CD4-positive, alpha-beta T cell treated with Interleukin-15 for 1 hour (primary cell): ENCODE measurements at places on chromosomes 7 and 10.

DNA sequence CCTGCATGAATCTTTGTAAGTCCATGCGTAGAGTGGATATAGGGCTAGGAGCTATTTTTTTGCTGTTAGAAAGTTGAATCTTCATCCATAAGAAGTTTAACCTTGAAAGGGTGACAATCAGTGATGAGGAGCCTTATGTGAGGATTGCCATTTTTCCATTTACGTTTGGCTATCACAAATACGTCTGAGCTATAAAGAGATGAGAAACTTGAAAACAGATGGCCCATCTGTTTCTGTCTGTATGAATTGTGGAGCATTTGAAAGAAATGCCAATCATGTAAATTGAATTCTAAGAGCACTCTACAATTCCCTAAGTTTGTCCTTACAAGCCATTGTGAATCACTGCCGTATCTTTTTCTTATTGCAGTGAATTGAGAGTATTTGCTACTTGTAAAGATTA lies 169.8 kb upstream of the TEX47 start:
- no peak for DNase-seq

DNA sequence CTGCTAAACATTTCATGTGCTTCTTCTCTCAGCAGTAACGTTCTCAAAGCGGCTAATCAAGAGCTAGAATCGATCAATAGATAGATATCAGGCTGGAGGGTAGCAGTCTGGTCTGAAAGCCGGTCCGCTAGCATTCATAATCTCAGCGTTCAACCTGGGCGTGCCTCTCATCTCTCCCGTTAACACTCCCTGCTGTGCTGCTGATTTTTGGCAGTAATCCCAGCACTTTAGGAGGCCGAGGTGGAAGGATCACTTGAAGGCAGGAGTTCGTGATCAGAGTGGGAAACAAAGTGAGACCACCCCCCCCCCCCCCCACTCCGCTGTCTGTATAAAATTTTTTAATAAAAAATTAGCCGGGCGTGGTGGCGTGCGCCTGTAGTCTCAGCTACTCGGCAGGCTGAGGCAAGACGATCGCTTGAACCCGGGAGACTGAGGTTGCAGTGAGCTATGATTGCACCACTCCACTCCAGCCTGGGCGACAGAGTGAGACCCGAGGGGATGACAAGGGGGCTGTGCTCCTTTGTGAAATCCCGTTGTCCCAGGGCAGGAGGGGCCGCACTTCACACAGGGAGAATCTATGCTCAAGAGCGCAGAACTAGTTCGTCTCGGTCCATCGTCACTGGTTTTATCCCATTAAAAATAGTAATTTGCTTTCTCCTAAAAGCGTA lies 624 bp upstream of the CEP55 start:
- DNase-seq = no peak

DNA sequence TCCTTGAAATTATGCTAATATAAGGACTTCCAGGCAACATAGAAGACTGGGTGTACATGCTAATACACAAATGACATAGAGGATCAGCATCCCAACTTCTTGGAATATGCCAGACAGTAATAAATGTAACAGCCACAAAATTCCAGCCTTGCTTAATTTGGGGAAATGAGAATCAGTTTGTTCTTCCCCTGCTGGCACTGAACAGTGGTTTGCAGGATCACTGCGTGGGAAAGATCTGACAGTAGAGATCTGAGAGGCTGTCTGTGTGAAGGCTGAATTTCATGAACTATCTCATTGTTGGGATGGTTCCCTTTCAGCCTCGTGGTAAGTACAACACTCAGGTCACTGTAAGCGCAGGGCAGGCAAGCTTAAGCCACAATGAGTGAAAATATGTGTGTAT lies 1078.0 kb downstream of the LRMDA start:
- DNase-seq = no peak

- DNase-seq = no peak
Observed at GRCh38 chr10:33391611-33392465, 57.4 kb upstream of the NRP1 start.

DNA sequence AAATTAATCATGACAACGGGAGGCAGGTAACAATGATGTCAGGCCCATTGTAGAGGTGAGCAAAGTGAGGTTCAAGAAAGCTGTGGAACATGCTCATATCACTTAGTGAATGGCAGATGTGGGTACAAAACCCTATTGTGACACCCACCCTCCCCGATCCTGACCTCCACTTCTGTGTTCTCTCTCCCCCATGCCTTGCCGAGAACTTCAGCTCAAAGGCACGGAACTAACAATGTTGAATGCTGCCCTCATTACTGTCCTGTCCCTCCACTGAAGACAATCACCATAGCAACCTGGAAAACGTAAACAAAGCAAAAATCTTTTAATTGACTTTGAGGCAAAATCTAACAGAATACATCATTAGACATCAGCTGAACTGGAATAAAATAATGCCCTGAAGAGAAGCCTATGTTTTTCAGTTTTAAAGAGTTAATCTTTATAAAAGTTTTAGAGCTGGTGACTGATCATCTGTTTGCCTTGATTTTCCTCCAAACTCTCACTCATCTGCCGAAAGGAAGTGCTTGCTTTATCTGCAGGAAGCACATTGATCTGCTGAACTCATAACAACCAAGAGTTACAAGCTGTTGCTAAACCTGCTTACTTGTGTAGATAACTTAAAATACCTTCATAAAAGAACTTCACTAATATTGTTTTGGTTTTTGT lies 133.6 kb downstream of the CUBN start:
- no peak for DNase-seq

- no peak for DNase-seq
Observed at GRCh38 chr10:13736506-13736905, 149.7 kb downstream of the PRPF18 start.

GRCh38 chr10:77673515-77674140 lies 36.0 kb upstream of the KCNMA1 start:
- no peak for DNase-seq
